ENCODE measurements at places on chromosomes 3 and 15.

GRCh38 chr15:74884428-74885223 is 5.2 kb upstream of the MPI start:
- DNase-seq = no peak

- DNase-seq = no peak
These were observed 156.4 kb downstream of the TP63 start for GRCh38 chr3:189787632-189788031.

DNA sequence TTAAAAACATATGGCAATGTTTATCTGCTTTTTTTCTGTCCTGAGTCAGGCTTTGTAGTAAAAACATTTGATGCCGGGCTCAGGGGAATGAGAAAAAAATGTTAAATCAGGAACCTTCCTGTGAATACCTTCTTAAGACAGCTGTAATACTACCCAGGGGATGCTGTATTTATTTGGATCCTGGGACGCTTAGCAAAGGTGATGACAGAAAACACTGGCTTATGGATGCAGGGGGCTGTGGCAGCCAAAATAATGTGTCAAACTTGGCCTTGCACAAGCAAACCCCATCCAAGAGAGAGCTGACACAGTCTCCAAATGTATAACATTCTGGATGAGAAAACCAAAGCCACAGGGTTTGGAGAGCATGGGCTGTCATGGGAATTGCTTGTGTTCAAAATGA is 438.2 kb upstream of the PROK2 start:
- DNase-seq = no peak

DNA sequence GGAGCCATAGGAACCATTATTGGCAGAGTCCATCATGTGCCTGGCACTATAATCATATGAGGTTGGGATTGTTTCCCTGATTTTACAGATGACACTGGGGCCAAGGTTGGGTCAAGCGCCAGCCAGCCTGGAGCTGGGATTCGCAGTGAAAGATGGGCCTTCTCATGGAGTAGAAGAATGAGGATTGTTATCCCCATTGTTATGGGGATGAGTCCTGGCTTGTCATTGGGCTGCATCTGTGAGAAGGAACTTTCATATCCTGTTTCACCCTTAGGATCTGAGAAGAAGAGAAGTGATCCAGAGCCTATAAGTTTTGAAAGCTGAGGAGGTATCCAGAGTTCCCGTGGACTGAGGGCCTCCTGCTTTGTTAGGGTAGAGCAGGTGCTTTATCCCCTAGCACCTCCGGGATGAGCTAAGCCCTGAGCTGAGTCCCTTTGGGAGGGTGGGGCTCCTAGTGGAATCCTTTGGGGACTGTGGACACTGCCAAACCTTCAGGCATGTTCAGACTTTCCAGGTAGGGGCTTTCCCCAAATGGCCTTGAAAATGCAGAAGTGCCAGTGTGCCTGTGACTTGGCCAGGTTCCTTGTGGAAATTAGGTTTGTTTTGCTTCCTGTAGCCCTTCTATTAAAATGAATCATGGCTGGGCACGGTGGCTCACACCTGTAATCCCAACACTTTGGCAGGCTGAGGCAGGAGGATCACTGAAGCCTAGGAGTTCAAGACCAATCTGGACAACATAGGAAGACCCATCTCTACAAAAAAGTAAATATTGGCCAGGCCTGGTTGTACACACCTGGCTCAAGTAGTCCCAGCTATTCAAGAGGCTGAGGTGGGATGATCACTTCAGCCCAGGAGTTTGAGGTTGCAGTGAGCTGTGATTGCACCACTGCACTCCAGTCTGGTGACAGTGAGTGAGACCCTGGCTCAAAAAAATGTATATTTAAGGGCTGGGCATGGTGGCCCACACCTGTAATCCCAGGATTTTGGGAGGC is 30.2 kb upstream of the BSN start:
- DNase-seq = no peak

DNA sequence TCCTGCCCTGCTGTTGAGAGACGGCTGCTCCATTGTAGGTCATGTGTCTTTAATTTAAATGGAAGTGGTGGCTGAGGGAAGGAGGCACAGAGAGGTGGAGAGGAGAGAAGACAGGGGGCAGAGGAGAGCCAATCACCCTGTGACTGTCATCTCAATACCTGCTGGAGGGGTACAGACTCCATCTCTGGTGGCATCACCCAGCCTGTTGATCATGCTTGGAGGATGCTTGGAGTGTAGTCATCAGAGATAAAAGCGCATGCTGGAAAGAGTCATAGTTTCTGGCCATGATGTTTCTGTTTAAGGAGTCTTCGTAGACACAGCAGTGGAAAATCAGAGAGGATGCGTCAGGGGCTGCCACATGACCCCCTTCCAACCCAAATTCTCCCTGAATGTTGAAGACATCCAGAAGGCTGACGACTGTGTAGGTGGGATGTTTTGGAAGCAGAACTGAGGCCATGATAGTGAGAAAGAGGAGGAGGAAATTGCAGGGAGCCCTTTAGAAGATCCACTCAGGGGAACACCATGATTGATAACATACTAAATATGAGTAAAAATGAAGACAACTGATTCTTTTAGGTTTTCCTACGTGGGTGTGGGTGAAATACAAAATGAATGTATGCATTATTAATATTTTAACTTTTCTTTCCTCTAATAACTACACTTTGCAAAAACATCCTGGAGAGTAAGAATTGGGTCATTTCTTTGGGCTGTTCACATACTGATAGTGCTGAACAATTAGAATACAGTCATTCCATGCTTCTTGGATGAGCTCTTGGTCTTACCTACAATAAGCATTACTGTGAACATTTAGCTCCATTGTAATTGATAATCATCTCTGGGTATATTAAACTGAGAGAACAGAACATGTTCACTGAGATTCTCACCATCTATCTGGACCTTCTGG is 210.6 kb upstream of the ATP10A start:
- no peak for DNase-seq

DNA sequence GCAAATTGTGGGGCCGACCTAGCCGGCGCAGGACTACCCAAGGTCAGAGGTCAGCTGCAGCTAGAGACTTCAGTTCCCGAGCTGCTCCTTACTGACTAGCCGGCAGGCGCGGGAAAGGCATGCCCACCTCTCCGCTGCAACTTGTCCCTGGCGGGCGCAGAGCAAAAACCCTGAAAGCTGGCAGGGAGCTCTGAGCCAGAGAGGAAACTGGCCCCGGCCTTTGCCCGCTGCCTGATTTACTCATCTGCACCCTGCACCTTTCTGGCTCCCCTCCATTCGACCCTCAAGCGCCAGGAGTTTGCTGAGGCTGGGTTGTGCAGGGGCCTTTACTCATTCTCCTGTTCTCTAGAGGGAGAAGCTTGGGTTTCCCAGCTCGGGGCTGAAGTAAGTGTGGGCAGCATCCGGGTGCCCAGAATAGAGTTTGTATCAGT is 1.5 kb downstream of the ZIC4 start:
- DNase-seq = no peak

- no peak for DNase-seq
These were observed 339.2 kb downstream of the CHL1 start for GRCh38 chr3:535566-536416.

DNA sequence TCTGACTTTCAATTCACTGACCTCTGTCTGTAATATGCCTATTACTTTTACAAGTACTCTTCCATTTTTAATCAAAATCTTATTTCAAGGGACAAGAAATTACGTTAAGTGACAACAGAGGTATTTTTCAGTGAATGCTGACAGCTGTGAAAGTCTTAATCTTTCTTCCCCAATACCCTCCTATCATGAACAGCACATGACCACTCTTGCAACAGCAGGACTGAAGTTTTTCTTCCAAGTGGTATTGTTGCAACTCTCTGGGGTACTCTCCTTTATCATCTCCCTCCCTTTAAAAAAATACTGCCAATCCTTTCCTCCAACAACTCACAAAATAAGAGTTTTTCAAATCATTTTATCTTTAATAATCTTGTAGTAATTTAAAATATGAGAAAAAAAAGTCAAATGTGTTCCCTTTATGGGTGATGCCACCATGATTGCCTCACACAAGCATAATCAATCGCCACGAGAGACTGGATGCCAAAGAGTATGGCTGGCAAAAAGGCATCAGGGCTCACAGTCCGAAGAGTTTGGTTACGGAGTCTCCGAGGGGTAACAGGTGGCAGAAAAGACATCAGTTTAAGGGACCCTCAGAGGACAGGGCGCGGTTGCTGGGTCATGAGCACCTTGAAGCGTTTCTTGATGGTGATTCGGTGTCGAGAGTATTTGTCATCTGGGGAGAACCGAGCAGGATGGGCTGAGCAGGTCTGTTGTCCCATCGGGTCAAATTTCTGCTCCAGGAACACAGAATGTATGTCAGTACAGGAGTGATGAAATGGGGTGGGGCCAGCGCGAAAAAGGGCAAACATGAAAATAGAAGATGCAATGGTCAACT is 1.3 kb downstream of the NOP10 start:
- no peak for DNase-seq

- no peak for DNase-seq
These were observed 223.7 kb downstream of the PDZRN3 start for GRCh38 chr3:73401059-73401458.

- no peak for DNase-seq
These were observed 167.9 kb downstream of the OSBPL10 start for GRCh38 chr3:31813197-31813596.

DNA sequence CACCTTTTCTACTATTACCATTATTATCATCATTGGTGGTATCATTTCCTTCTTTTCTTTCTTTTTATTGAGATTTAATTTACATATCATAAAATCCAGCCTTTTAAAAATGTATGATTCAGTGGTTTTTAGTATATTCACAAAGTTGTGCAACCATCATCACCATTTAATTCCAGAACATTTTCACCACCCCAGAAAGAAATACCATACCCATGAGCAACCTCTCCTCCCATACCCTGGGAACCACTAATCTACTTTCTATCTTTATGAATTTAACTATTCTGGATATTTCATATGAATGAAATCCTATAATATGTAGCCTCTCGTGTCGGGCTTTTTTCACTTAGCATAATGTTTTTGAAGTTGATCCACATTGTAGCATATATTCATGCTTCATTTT is 29.1 kb downstream of the AAGAB start:
- DNase-seq = no peak

- DNase-seq = no peak
These were observed 11.5 kb downstream of the KBTBD13 start for GRCh38 chr15:65087873-65088642.

- no peak for DNase-seq
These were observed 24.0 kb upstream of the FRMD5 start for GRCh38 chr15:44219073-44219472.

GRCh38 chr3:123724306-123724705 is 139.5 kb upstream of the HACD2 start:
- no peak for DNase-seq

- no peak for DNase-seq
These were observed 113.2 kb upstream of the TJP1 start for GRCh38 chr15:29935296-29936004.

DNA sequence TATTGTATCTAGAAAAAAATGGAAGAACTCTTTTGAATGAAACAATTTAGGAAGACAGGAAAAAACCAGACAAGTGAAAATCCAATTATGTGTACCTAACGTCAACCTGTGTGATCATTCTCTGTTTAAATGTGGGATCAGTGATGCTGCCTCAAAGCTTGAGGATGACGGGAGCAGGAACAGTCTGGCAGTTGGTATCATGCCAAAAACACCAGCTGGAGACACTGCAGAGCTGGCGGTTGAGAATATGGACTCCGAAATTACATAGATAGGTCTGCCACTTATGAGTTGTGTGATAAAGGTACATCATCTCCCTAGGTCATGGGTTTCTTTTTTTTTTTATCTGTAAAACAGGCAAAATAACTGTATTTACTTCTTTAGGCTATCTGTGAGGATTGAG is 480.5 kb downstream of the CNTN4 start:
- no peak for DNase-seq

DNA sequence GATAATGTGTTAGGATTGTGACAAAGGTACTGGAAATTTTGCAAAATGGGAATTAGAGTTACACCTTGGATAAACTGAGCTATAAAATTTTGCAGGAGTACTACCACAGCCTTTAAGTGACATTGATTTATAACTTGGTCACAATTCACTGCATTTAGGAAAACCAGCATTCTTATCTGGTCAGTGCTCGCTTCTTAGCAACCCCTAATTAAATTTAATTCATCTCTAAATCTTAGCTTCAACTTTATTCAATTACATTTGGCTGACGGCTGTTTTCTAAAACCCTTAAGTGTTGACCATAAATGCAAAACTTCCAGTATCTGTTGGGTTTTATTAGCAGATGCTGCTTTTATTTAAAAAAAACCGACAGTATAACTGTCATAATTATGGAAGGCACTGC is 31.3 kb downstream of the TFRC start:
- DNase-seq = no peak

DNA sequence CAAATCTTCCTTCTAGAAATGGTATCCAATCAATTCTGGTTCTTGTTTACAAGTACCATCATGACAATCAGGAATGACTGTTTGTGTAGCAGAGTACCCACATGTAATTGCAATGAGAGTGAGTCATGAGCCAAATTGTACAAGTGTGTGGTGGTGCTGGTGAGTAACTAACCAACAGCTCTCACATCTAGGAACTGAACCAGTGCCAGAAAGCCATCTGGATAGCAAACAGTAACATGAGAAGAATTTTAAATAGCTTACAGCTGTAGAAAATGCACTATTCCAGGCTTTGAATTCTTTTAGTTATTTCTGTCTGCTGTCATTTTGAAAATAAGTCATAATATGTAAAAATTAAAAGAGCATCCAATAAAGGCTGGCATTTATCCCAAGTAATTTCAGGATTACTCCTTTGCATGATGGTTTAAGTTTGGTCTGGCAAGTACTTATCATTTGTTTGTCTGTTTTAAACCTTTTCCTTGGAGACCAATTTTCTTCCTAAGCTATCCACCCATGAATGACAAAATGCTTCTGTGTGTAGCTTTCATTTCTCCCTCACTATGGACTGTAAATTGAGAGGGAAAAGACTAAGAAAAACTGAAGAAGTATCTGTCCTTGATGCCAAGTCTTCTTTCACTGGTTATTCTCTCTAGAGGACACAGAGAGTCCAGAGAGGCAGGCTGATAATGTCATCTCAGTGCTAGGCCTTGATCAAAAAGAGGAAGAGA is 60.0 kb downstream of the PIK3CB start:
- no peak for DNase-seq

DNA sequence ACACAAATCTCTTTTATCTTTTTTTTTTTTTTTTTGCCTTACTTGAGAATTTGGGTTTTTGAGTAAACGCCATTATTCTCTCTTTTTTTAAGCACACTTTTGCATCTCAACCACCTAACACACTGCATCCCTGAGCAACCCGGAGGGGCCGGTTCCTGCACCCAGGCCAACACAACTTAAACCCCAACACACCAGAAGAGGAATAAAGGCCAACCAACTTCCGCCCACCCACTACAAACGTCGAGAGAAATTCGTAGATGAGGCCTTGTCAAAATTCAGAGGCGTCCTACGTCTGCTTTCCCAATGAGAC is 389 bp upstream of the CCNB2 start:
- no peak for DNase-seq

GRCh38 chr15:68252925-68253534 is 23.5 kb upstream of the CLN6 start:
- no peak for DNase-seq

GRCh38 chr3:130378677-130379191 is 33.3 kb downstream of the COL6A5 start:
- no peak for DNase-seq

- no peak for DNase-seq
These were observed 26.9 kb downstream of the CHDH start for GRCh38 chr3:53819163-53819868.

Measured in activated CD4-positive, alpha-beta T cell treated with anti-CD3 and anti-CD28 coated beads for 1 hour (primary cell).